ENCODE measurements at places on chromosomes 3 and 15.

GRCh38 chr15:73716417-73716816 lies 32.2 kb downstream of the CD276 start:
- no peak for DNase-seq

GRCh38 chr3:43243590-43244587 lies 42.5 kb upstream of the SNRK start:
- no peak for DNase-seq

DNA sequence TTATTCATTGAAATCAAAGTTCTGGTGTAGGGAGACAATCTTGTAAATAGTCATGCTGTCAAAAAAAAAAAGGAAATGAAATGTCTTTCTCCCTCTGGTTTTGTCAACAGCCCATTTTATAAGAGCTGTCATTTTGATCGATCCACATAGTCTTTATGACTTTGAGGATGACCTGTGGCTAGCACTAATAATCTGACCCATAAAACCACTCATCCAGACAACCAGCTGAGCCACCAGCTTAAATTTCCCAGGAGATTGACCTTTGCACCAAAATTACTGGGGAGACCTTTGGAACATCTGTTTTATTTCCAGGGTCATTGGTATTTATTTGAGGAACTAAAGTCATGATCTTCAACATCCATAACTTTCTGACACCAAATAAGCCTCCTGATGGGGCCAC lies 98.5 kb upstream of the MME start:
- DNase-seq: no peak

DNA sequence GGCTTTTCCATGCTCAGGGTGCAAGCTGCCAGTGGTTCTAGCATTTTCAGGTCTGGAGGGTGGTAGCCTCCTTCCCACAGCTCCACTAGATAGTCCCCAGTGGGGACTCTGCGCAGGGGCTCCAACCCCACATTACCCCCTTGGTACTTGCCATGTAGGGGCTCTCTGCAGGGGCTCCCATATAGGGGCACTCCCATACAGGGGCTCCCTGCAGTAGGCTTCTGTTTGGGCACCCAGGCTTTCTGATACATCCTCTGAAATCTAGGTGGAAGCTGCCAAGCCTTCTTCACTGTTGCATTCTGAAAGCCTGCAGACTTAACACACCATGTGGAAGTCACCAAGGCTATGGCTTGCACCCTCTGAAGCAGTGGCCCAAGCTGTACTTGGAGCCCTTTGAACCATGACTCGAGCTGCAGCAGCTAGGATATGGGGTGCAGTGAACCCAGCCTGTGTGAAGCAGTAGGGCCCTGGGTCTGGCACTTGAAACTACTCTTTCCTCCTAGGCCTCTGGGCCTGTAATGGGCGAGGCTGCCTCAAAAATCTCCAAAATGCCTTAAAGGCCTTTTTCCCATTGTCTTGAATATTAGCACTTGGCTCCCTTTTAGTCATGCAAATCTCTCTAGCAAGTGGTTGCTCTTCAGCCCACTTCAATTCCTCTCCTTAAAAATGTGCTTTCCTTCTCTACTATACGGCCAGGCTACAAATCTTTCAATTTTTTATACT lies 96.4 kb downstream of the TPRA1 start:
- DNase-seq: no peak

GRCh38 chr3:36362216-36362615 lies 18.1 kb upstream of the STAC start:
- DNase-seq: peak; percentile 43

DNA sequence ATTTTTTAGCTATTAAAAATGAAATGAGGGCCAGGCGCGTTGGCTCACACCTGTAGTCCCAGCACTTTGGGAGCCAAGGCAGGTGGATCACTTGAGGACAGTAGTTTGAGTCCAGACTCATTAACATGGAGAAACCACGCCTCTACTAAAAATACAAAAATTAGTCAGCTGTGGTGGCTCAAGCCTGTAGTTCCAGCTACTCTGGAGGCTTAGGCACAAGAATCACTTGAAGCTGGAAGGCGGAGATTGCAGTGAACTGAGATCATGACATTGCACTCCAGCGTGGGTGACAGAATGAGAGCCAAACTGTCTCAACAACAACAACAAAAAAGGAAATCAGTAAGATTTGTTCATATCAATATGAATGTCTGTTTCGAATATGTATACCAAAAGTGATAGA lies 517.1 kb downstream of the ROBO1 start:
- no peak for DNase-seq

DNA sequence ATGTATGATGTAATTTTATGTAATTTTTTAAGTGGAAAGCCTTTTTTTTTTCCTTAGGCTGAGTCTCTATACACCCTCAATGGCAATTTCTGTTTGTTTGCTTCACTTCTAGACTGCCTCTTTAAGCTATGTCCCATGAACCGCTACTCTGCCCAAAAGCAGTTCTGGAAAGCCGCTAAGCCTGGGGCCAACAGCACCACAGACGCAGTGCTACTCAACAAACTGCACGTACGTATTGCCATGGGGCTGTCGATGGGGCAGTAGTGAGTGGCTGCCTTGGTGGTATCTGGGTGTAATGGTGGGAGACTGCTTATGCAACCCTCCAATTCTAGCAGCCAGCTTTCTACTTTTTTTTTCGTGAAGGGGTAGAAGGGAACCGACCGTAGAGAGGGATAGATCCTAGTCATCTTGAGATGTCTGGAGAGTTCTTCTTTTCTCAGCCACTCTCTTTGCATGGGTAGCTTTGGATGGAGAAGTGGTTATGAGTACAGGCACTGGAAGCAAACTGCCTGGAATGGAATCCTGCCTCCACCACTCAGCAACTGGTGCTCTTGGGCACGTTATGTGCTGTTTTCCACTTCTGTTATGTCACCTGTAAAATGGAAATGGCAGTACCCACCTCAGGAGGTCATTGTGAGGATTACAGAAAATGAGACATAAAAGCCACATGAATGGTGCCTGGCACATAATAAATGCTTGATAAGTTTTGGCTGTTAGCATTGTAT lies 134.7 kb downstream of the ITPR1 start:
- DNase-seq: no peak

DNA sequence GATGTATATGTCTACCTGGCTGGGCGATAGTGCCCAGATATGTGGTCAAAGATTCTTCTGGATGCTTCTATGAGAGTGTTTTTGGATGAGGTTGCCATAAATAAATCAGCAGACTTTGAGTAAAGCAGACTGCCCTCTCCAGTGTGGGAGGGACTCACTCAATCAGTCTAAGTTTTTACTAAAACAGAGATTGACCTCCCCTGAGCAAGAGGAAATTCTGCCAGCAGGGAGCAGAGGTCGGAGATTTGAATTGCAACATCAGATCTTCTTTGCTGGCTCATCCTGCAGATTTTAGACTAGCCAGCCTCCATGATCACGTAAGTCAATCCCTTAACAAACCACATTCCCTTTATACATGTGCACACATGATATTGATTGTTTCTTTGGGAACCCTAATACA lies 300.9 kb downstream of the MCTP2 start:
- no peak for DNase-seq

DNA sequence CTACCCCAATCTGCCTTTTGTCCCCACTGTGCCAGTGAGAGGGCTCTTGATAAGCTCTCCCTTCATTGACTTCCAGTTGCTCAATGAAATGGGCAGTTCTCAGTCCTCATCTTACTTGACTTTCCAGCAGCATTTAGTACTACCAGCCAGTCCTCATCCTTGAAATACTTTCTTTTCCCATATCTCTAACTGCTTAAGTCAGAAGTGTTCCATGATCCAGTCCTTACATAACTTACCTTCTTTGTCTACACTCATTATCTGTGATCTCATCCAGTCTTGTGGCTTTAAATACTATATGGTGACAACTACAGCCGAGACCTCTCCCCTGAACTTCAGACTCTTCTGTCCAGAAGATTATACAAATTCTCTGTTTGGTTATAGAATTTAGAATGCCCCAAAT lies 28.7 kb downstream of the RARRES1 start:
- no peak for DNase-seq

- DNase-seq: no peak
These were observed 270.2 kb upstream of the THBS1 start for GRCh38 chr15:39310633-39311032.

DNA sequence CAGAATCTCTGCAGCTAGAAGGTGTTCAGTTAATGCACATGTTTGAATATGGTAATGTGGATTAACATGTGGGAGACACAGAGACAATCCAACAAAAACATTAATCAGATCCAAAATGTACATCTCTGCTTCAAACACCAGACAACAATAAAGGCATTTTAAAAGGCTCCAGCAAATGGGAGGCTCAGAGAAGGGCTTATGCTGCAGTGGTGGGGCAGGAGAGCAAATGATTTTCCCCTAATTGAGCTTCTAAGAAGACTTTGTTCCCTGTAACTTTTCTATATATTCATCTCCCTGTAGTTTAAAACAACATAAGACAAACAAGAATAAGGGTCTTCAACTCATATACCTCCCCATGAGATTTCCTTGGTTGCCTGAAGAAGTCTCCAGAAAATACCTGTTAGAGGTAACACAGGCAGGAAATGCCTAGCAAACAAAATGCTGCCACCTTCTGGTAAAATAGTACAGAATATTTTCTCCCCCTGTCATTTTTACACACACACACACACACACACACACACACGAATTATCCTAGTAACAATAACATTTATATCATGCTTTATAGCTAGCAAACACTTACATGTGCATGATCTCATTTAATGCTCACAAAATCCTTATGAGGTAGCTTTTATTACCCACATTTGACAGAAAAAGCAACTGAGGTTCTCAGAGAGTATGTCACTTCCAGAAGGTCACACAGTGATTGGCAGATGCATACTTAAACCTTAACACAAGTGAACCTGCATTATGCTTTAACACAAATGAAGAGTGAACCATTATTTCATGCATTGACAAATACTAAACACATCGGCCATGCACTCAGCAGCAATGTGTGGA lies 123.4 kb upstream of the MB21D2 start:
- peak; percentile 20 for DNase-seq

DNA sequence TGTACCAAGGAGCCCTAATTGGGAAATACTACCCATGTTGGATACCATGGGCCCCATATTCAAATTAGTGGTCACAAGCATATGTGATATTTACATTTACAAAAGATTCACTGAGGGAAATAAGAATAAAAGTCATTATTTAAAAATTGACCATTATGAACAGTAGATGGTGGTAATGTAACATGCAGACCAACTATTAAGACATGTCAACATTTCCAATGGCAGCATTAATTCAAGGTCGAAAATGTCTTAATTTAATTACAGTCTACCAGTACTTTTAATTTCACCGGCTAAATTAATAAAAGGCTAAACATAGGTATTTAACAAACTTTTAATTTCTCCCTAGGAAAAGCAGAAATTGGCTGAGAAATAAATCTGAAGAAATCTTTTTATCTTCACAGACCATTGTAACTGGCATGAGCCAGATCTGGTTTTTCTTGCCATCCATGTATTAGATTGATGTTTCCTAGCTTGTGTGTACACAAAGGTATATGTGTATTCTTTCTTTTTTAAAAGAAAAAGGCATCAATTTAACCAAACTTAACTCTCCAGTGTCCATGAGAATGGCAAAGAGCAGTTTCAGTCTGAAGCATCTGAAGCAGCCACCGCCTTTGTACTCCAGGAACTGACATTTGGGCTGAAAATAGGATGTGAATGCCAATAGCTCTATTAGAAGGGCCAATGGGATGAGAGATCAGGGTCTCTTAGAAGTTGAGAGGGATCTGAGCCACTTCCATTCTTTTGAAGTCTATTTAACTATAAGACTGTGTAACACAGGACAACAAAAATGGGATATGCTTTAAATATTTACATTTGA lies 26.6 kb downstream of the NEK11 start:
- DNase-seq: no peak

- DNase-seq: no peak
These were observed 88.3 kb downstream of the TMEM266 start for GRCh38 chr15:76147906-76148570.

DNA sequence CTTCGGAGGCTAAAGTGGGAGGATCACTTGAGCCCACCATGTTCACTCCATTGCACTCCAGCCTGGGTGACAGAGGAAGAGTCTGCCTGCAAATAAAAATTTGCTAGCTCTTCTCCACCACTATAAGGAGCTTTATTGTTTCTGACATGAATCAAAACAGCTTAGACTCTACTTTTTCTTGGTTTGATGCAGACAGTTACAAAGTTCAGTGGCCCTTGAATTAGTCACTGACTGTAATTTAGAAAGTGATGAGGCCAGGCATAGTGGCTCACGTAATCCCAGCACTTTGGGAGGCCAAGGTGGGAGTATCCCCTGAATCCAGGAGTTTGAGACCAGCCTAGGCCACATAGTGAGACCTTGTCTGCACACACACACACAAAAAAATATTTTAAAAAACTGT lies 172.4 kb upstream of the CGNL1 start:
- no peak for DNase-seq

DNA sequence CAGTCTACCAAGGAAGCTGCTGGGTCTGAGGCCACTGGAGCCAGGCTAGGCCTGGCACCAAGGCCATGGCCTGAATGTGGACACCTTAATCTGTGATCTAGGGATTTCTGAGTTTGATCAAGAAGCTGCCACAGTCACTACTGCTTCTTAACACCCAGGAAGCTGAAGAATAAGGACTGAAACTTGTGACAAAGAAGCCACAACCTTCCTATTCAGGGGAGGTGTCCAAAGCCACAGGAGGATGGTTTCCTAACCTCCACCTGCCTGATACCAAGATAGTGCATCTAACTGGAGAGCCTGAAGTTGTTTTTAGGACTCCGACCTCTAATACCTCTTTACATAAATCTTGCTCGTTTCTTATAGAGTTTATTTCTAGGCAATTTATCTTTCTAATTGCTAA lies 5.5 kb upstream of the ANO10 start:
- DNase-seq: no peak

GRCh38 chr3:188092648-188093047 lies 61.3 kb upstream of the LPP start:
- DNase-seq: no peak

GRCh38 chr3:34033839-34034238 lies 235.4 kb downstream of the PDCD6IP start:
- DNase-seq: no peak

GRCh38 chr3:58321791-58322190 lies 10.9 kb upstream of the PXK start:
- no peak for DNase-seq

GRCh38 chr15:83380059-83380458 lies 67.1 kb upstream of the SH3GL3 start:
- DNase-seq: no peak
